Brain microvascular endothelial cell (primary cell): ENCODE measurements at places on chromosomes 3 and 15.

DNA sequence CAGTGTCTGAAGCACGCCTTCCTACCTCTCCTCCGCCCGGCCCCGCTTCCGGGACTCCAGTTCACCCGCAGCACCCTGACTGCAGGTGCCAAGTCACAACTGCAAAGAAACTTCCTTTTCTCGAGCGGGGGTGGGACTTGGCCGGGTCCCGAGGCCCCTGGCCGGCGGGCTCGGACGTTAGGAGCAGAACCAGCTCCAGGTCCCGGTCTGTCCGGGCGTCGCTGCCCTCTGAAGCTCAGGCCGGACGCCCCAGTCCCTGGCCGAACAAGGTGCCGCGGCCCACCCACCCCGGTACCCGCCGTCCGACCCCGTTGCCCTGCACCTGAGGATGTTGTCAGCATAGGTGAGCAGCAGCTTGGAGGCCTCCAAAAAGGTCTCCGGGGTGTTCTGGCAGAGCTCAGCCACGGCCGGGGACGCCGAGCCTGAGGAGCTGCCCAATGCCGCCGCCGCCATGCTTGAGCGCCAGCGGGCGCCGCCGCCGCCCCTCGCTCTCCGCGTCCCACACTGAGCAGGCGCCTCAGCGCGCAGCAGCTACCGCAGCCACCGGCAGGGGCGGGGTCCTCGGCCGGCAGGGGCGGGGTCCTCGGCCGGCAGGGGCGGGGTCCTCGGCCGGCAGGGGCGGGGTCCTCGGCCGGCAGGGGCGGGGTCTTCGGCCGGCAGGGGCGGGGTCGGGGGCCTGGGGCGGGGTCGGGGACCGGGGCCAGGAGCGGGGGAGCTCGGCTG lies at the start of gene NGLY1:
Gene NGLY1, minus strand, starts transcription at position 506 of the 723 bp plus-strand sequence. Its CDS starts 53 bp downstream, at position 453.
- peak; percentile 70 for DNase-seq

GRCh38 chr3:184479426-184480126 lies 82.0 kb upstream of the EPHB3 start:
- DNase-seq = no peak

DNA sequence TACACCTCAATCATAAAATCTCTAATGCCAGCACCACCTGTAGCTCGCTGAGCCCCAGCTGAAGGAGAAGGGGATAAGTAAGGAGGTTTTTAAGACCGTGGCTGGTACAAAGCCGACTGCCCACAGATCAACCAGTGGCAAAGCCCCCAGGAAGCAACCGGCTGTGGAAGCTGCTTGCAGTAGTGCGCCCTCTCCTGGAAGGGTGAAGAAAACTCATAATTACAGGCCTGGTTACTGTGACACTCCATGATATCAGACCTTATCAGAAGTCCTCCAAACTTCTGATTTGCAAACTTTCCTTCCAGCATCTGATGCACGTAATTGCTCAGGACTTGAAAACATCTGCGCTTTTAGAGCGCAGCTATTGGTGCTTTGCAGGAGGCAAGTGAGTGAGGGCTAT lies 63.1 kb upstream of the MCTP2 start:
- DNase-seq = no peak

- DNase-seq = no peak
These were observed 36.7 kb downstream of the MYH15 start for GRCh38 chr3:108473711-108474110.

GRCh38 chr3:49006408-49007067 lies 653 bp upstream of the WDR6 start:
- no peak for DNase-seq

DNA sequence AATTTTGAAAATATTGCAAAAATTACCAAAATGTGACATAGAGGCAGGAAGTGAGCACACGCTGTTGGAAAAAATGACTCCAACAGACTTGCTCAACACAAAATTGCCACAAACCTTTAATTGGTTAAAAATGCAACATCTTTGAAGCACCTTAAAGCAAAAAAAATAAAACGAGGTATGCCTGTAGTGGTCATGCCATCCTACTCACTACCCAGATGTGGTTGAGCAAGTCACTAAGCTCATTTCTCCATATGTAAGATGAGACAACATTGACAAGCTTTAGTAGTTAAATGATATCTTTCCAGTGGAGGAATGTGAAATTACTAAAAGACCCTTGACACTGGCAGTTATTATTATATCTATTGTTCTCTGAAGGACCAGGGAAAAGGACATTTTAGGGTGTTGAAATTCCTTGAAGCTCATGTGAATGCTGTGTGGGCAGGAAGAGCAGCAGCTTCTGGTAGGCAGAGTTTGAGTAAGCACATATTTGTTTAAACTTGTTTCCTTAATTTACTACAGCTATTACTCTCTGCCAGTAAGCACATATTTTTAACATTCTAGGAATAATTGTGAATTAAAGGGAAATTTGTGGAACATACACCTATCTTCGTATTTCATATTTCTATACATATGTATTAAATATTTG lies 131.6 kb upstream of the P2RY1 start:
- DNase-seq = no peak

DNA sequence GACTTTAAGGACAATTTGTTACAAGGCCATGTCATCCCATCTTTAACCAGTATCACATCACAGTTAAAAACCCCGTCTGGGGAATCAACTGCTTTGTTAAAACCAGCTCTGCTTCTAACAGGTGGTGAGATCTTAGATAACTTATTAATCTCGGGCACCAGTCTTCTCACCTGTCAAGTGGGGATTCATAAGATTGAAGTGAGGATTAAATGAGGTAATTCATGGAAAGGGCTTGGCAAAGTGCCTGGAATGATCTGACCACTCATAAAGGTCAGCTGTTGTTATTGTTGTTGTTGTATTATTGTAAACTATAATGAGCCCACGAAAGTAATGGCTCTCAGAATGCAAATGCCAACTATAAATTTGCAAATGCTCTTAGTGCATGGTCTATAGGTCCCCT lies 30.1 kb upstream of the SLC24A5 start:
- no peak for DNase-seq

DNA sequence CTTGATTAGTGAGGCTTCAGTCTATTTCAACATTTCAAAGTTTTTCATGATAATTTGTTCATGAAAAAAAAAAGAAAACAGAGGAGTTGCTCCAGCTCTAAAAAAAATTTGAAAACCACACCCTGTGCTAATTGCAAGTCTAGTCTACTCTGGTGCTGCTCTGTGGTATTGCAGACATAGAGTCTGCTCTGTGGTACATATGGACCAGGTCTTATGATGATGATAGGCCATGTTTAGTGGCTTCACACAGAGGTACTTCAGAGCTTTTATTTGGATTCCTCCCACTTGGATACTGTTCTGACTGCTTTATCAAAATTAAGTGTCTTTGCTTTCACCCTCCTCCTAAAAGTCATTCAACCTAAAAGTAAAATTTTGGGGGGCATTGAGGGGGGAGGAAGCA lies 160.8 kb downstream of the ALCAM start:
- no peak for DNase-seq

- DNase-seq = peak; percentile 40
These were observed 201.0 kb upstream of the BCL6 start for GRCh38 chr3:187946163-187946691.

DNA sequence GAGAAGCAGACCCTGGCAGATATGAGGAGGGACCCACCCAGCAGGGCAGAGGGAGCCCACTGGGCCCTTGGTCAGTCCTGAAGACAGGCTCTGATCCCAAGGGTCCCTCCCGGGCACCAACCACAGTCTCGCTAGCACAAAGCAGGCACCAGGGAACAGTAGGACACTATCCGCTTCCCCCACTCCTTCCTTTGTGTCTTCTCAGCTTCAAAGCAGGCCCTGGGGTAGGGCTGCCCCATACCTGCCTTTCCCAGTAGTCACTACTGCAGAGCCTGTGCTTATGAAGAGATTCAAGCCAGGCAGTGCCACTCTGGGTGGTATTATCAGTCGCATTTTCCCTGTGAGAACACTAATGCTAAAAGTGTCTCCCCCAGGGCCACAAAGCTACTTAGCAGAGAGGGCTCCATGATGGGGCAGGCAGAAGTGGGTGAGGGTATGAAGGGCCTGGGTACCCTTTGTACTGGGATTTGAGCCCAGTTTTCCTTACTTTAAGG lies 32.7 kb downstream of the SRPRB start:
- no peak for DNase-seq

DNA sequence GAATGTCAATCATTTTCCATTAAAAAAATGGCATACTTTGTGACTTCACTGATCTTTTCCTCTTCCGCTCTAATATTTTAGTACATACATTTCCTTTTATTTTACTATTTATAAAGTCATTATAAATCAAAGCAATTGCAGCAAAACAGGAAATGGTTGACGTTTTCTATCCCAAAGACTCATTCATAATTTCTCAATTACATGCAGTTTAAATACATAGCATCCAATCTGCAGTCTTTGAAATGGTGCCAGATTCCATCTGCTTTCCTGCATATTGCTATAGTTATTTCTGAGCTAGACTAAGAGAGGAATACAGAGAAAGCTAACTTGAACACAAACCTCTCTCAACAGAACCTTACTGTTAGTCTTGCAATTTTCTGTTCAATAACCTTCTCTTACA lies 179.8 kb downstream of the ZPLD1 start:
- no peak for DNase-seq

- DNase-seq = no peak
These were observed 10.2 kb downstream of the MITF start for GRCh38 chr3:69749461-69749860.

DNA sequence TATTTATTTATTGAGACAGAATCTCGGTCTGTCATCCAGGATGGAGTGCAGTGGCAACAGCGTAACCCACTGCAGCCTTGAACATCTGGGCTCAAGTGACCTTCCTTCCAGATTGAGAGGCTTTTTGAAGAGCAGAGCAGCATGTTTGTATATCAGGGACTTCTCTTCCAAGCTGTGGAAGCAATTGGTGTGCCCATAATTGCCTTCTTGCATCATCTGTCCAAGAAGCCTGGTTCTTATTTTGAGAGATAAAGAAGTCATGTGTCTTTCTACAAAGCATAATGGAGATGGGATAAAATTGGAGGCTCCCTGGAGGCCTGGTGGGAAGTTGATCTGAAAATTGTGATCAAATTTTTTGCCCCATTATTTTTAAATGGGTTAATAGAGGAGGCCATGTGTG lies 183.8 kb upstream of the MCTP2 start:
- DNase-seq = no peak

DNA sequence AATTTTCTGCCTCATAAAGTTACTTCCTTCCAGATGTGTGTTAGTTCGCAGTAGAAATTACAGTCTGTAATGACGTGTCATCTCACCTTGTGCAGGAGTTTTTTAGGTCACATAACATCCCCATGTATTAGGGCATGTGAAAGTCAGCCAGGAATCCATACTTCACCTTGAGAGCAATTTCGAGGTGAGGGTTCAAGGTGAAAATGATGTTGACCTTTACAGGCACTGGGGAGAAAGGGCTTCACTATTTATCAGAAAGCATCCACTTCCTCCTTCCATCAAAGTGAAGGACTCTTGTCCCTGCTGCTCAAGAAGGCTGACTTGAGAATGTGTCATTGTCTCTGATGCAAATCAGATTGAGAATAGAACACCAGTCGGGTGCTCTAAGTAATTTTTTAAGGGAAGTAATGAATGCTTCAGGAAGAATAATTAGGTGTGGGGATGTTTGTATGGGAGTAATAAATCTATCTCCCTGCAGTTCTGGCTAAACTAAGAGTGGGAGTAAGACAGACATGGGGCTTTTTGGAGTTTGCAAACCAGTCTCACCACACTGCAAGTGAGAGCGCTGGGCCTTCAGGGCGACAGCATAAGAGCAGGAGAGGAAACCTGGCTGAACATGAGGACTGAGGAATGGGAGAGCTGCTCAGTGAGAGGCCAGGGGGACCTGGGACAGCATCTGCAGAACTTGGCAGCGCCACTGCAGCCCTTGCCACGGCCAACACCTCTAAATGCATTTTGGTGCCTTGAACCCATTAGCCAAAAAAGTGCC lies 85.9 kb upstream of the IL12A start:
- DNase-seq = no peak

GRCh38 chr3:126202276-126202675 lies 21.9 kb upstream of the ALDH1L1 start:
- DNase-seq = no peak

- DNase-seq = peak; percentile 80
These were observed 1.2 kb downstream of the HRH1 start for GRCh38 chr3:11155341-11156025.

- no peak for DNase-seq
These were observed 23.5 kb upstream of the RFTN1 start for GRCh38 chr3:16536996-16537395.

DNA sequence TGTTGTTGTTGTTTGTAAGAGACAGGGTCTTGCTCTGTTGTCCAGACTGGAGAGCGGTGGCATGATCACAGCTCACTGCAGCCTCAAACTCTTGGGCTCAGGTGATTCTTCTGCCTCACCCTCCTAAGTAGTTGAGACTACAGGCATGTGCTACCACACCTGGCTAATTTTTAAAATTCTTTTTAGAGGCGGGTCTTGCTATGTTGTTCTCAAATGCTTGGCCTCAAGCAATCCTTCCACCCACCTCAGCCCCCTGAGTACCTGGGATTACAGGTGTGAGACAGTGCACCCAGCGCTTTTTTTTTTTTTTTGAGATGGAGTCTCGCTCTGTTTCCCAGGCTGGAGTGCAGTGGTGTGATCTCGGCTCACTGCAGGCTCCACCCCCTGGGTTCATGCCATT lies 46.7 kb downstream of the TMOD3 start:
- DNase-seq = no peak

DNA sequence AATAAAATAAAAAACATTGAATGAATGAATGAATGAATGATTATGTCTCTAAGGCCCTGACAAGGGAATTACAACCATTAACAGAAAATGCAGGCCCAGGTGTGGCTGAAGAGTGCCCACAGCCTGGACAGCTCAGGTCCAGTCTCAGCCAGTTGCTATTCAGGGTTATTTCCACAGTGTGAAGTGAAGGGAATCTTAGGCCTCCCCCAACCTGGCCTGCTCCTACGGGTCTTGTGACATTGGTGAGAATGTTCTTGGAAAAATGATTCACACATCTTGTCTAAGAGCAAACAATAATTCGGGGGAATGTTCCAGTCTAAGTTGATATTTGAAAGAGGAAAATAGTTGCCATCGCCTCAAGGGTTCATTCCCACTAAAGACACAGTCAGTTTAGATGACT lies 37.0 kb downstream of the MINDY4B start:
- DNase-seq = no peak

GRCh38 chr15:69820819-69821218 lies 276.9 kb downstream of the TLE3 start:
- DNase-seq = peak; percentile 70

GRCh38 chr3:8767667-8768363 lies 1.6 kb downstream of the OXTR start:
- no peak for DNase-seq
